T follicular helper cell (primary cell): ENCODE measurements at places on chromosomes 1 and 21.
A peak's percentile ranks its signal among the peaks of the same experiment; 100 is the strongest.

DNA sequence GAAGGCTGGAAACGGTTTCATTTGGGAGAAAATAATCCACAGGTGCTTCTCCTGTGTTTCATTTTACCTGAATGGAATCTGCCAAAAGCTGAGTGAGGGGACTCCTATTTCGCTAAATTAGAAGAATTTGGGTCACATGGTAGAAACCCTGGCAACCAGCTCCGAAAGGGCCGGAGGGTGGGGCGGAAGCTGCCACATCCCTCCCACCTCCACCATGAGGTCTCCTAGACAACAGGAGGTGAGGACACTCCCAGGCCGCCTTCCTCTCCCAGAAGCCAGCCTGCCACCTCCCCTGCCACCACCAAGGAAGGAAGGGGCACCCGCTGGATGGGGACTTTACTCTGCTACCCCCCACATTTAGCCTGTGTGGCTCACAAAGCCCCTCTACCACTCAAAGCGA is 199.9 kb upstream of the ZC3H12A start:
- no peak for DNase-seq

GRCh38 chr1:73517603-73518191 is 680.3 kb downstream of the LRRIQ3 start:
- no peak for DNase-seq

DNA sequence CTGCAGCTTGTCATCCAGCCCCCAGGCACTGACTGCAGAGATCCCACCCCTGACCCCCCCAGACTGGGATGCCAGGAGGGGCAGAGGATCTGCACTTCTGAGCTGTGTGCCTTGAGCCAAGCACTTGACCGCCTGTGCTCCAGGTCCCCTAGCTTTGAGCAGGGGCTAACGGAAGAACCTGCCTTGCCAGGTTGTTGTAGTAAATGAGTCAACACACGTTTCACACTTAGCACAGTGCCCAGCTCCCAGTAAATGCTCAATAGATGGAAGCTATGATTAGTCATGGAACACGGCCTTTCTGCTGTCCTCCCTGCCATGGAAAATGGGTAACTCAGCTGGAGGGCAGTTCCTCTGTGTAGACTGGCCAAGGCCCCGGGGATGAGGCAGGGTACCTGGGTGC is 24.1 kb downstream of the IFFO2 start:
- no peak for DNase-seq

DNA sequence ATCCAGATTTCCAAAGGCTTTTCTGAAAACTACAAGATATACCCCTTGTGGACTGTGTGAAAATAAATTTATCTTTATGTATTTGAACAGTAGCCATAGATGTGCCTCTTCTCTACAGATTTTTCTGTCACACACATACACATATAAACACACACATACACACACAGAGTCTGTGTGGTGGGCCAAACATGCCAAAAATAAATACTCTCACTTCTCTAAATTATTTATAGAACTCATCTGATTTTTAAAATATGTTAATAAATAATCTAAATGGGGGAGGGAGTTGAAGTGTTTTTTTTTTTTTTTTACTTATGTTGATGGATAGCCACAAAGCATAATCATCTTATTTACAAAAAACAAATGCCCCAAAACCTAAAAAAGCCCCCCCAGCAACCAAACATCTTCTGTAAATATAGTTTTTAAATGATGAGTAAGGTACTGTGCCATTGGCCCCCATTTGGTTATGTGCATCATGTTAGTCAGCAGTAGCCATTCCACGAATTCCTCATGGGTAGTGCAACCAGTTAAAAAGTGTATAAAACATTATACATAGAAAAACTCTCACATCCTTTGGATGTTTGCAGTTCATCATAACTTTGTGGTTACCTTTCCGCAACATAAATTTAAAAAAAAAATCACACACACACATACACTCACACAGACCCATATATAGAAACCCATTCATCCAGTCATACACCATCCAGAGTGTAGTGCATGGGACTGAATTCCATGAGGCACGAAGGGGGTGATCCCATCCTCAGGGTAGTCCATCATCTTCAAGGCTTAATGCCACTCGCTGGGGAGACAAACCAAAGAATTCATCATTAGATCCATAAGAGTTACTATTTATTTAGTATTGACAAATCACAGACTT is 8.2 kb upstream of the MAGOH start:
- DNase-seq: no peak

- DNase-seq: no peak
Measured at GRCh38 chr1:41995441-41996130, 76.9 kb upstream of the HIVEP3 start.

- no peak for DNase-seq
Measured at GRCh38 chr1:150753416-150753815, 12.2 kb downstream of the CTSS start.

- no peak for DNase-seq
Measured at GRCh38 chr1:206754011-206754410, 16.6 kb upstream of the IL19 start.

DNA sequence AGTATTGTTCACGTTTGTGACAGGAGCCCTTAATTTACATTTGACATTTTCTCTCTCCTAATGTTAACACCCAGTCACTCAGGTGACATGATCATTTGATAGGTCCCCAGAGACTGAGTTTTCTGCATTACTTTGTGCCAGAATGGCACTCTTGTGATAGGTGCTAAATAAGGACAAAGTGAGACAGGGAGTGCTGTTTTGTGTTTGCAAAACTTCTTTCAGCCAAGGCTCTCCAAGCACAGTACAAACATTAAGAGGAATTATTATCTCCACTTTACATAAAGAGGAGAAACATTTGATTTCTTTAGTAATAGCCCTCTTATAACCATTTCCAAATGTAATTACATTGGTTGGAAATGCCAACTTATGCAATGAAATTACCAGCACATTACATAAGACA is 355.2 kb downstream of the NTNG1 start:
- DNase-seq: no peak

DNA sequence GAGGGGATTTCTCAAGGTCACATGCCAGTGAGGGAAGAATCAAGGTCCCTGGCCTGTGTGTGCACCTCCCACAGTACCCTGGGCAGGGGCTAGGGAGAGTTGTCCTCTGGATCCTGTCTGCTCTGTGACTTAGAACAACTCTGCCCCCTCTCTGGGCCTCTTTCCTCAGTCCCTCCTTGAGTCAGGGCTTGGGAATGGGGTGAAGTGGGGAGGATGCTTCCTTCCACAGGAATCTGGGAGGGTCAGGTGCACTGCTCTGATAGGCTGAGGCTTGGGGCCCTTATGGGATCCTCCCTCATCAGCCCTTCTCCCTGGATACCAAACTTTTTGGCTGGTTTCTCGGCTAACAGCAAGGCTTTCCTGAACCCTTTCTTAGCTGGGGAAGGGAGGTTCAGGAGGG is 2.5 kb downstream of the TRNP1 start:
- no peak for DNase-seq

DNA sequence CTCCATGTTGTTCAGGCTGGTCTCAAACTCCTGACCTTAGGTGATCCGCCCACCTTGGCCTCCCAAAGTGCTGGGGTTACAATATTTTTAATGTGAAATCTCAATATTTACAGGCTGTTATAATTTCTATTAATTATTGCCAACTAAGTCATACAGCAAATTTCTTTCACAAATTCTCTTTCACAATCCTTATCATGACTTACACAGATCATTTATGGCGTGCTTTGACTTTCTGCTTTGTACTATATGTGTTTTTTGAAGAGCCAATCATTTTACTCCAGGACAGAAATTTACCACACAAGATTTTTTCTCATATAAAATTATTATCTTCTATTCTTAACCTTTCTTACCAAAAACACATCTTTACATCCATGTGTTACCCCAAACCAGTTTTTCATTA is 1729.9 kb downstream of the NCAM2 start:
- DNase-seq: no peak

- no peak for DNase-seq
Measured at GRCh38 chr1:94883691-94884090, 43.2 kb downstream of the CNN3 start.

GRCh38 chr1:5349526-5349925 is 642.7 kb downstream of the NPHP4 start:
- DNase-seq: no peak

- DNase-seq: no peak
Measured at GRCh38 chr1:115624859-115625258, 16.9 kb upstream of the VANGL1 start.

DNA sequence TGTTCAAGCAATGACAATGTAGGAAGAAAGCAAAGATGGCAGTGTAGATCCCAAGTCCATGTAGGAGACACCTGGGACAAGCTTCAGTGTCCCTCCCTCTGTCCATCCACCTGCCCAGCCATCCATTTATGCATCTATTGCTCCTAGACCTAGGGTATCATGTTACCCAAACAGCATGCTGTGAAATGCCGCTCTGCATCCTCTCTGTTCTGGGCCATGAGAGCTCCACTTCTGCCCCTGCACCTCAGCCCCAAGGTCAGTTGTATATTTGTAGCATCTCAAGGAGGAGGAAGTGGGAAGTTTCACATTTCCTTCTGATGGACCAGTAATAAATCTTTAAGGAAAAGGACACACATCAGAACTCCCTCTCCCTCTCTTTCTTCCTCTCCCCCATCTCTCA is 27.9 kb upstream of the TSPEAR start:
- DNase-seq: no peak

- DNase-seq: no peak
Measured at GRCh38 chr1:91153341-91153740, 131.5 kb upstream of the ZNF644 start.

GRCh38 chr1:10529765-10530164 is 55.0 kb downstream of the PEX14 start:
- no peak for DNase-seq

- DNase-seq: no peak
Measured at GRCh38 chr1:208731981-208732821, 488.0 kb upstream of the PLXNA2 start.

DNA sequence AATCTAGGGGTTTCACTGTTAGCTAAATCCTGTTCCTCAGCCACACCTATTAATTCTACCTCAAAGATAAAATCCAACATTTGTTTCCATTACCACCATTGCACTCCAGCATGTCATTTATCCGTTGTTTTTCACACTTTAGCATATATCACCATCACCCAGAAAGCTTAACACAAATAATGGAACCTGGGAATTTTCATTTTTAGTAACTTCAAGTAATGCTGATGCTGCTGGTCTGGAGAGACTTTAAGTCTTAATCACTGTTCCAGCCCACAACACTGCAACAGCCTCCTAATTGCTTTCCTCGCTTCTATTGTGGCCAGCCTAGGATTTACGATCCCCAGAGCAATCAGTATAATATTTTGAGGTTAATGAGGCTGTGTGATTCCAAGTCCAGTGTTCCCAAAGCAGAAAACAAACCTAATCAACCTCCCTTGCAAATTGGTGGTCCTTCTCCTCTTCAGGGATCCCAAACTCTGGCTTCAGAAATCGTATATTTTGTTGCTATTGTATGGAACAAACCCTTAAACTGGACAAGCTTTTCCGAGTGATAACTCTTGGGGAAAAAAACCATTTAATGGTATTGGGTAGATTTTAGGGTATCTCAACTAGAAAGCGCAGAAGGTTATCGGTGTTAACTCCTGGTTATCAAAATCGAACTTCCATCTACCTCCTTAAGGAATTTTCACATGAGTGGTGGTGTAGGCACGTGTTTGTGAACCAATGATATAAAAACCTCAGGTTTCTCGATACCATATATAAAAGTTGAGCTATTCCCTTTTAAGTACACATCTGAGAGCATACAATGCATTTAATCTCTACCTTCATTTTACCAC is 50.0 kb upstream of the BOLA1 start:
- DNase-seq: no peak

- no peak for DNase-seq
Measured at GRCh38 chr1:236193184-236193583, 50.8 kb downstream of the GPR137B start.

- peak; percentile 97 for DNase-seq
Measured at GRCh38 chr1:26431979-26432695, at the start of gene DHDDS. DHDDS (plus strand) TSS chr1:26432321; CDS start chr1:26432946, 625 bp downstream.

- no peak for DNase-seq
Measured at GRCh38 chr1:15676688-15677661, 7.1 kb upstream of the PLEKHM2 start.

GRCh38 chr1:5564578-5565257 is 427.5 kb downstream of the NPHP4 start:
- no peak for DNase-seq

GRCh38 chr1:207414606-207415108 is 39.5 kb upstream of the CR2 start:
- no peak for DNase-seq
